ENCODE measurements at places on chromosomes 12 and 14. TPM values are rescaled to one million over a fixed set of nuclear protein-coding genes. Genes with fewer than 3 reads are reported as not detected.

The ENDOU gene
- not detected for total RNA-seq

The EML1 gene
- 6.0 TPM for total RNA-seq

The FAIM2 gene
- total RNA-seq: 0.53 TPM

The SERPINA9 gene
- not detected for total RNA-seq

The SMIM41 gene
- total RNA-seq: 0.13 TPM

The AQP5 gene
- total RNA-seq: 1.3 TPM

The KRT79 gene
- 0.26 TPM for total RNA-seq

The GSG1 gene
- total RNA-seq: not detected

The MLEC gene
- total RNA-seq: 61.9 TPM

The PRPH gene
- 0.26 TPM for total RNA-seq

The P2RX2 gene
- total RNA-seq: not detected

The ACOT4 gene
- 0.26 TPM for total RNA-seq

The CLEC1B gene
- total RNA-seq: not detected

The CLEC14A gene
- total RNA-seq: not detected

The PLEKHG7 gene
- total RNA-seq: under 0.01 TPM

The CBLN3 gene
- total RNA-seq: 0.53 TPM

The GDF3 gene
- not detected for total RNA-seq

The PKP2 gene
- total RNA-seq: 53.9 TPM

The ACSM4 gene
- total RNA-seq: not detected

The KRT71 gene
- not detected for total RNA-seq

The GPD1 gene
- 0.26 TPM for total RNA-seq

The KCNMB4 gene
- total RNA-seq: 0.26 TPM

The CMKLR1 gene
- total RNA-seq: not detected

The IRAK3 gene
- 1.6 TPM for total RNA-seq

The KDM5A gene
- 50.1 TPM for total RNA-seq

The POTEM gene
- not detected for total RNA-seq

The GPR65 gene
- total RNA-seq: not detected

The CBX5 gene
- total RNA-seq: 13.2 TPM
